ENCODE measurements at places on chromosomes 3 and 15. TPM values are rescaled to one million over a fixed set of nuclear protein-coding genes. Genes with fewer than 3 reads are reported as not detected.

The SLMAP gene
- total RNA-seq = 58.2 TPM

DNA sequence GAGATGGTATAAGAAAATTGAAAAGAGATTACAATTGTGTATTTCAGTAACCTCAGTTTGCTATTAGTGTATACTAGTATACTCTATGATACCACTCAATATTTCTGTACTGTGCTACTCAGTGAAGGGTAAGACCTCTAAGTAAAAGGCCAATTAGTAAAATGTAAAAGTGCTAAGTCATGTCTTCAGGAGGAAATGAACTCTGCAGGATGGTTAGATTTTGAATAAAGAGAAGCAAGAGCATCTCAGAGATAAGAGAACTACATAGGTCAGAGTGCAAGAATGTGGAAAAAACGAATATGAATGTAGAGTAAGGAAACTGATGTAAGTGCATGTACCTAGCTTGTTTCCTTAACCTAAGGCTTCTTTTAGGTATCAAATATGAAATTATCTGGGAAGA, 796.6 kb upstream of the GBE1 start:
- DNase-seq = no peak

- no peak for DNase-seq
Observed at GRCh38 chr3:189236352-189236751, 64.6 kb downstream of the TPRG1 start.

- no peak for DNase-seq
Observed at GRCh38 chr3:114941626-114942309, 205.3 kb downstream of the ZBTB20 start.

The TMEM40 gene
- total RNA-seq = not detected

All from activated T-helper 2 cell treated with anti-CD3 and anti-CD28 coated beads, Interferon-gamma antibody, Interleukin-2, Interleukin-4, amounts not matched to agents 10 μg/mL and 5 μg/mL and 100 μg/mL, durations not matched to agents 14 hours and 24 hours and 36 hours (primary cell).